ENCODE measurements at places on chromosomes 3 and 15.

DNA sequence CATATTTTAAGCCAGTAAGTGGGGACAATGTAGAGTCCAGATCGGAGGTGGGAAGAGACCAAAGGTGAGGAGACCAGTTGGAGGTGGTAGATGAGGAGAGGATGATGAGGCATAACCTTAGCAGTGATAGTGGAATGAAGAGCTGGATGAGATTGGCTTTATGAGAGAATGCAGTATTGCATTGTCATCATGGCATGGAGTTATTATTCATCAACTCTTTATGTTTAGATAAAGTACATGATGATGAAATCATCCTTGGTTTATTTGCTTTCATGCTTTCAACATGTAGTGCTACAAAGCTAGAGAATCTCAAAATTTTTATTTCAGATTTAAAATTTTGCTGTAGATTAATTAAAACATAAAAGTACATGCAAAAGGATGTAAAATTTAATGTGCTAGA lies 64.0 kb downstream of the PPM1L start:
- no peak for ATAC-seq

DNA sequence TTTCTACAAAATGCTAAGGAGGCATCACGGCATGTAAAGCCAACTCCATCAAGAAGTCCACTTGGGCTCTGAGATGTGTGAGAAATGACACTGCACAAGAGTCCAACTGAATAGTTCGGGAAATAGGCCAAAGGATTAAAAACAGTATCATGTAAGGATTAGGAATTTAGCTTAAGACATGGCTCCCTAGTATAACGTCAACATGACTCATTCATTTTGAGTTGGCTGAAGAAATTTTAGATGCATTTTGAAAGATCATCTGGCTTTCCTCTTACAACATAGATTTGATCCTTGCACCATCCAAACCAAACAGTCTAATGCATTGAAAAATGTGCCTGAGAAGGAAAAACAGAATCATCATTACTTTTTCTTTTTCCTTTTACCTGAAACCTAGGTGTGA lies 109.3 kb upstream of the MME start:
- ATAC-seq = peak; percentile 59

GRCh38 chr15:100853676-100854440 lies 25.8 kb upstream of the ALDH1A3 start:
- no peak for ATAC-seq

DNA sequence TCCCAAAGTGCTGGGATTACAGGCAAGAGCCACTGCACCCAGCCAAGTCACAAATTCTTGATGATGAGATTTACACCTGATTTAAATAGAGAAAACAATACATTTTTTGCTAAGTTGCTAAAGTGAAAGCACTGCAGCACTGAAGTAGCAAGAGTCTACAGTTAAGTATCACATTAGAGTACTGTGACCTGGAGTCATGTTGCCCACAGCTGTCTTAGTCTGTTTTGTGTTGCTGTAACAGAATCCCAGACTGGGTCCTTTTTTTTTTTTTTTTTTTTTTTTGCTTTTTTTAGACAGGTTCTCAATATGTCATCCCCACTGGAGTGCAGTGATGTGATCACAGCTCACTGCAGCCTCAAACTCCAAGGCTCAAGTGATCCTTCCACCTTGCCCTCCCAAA lies 23.2 kb upstream of the GNB4 start:
- peak; percentile 34 for ATAC-seq

DNA sequence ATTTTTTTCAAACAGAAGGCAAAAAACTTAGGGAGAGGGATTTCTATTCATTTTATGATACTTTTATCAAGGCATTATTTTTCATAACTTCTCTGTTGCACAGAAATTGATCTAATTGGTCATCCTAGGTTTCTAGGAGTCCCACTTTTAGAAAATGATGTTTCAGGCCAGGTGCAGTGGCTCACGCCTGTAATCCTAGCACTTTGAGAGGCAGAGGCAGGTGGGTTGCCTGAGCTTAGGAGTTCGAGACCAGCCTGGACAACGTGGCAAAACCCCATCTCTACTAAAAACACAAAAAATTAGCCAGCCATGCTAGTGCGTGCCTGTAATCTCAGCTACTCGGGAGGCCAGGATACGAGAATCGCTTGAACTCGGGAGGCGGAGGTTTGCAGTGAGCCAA lies 2.8 kb downstream of the LACTB start:
- ATAC-seq = no peak

DNA sequence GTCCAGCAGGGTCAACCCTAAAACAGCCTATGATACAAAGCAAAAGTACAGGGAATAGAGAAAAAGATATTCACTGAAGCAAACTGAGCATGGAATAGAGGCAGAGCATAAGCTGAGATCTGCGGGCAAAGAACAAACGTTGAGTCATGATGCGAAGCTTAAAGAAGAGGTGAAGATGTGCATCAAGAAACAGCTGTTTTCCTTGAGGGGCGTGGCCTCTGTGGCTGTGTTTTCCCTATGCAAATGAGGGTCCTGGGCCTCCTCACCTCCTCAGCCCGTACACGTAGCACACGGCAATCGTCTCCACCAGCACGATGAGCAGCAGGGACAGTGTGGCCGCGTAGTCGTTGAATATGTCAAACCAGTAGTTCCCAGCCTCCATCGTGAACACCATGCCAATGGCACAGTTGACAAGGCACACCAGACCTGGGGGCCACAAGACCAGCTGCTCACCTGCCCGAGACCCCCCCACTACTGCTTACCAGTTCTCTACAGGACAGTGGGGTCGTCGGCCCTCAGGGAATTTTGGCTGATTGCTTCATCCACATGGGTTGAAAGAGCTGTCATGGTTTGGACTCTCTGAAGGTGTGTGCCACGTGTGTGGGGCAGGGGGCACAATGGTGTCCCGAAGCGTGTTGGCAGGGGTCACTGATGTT lies 33.6 kb downstream of the SLC6A20 start:
- ATAC-seq = no peak

GRCh38 chr3:99783011-99783573 lies 34.6 kb upstream of the CMSS1 start:
- peak; percentile 72 for ATAC-seq

DNA sequence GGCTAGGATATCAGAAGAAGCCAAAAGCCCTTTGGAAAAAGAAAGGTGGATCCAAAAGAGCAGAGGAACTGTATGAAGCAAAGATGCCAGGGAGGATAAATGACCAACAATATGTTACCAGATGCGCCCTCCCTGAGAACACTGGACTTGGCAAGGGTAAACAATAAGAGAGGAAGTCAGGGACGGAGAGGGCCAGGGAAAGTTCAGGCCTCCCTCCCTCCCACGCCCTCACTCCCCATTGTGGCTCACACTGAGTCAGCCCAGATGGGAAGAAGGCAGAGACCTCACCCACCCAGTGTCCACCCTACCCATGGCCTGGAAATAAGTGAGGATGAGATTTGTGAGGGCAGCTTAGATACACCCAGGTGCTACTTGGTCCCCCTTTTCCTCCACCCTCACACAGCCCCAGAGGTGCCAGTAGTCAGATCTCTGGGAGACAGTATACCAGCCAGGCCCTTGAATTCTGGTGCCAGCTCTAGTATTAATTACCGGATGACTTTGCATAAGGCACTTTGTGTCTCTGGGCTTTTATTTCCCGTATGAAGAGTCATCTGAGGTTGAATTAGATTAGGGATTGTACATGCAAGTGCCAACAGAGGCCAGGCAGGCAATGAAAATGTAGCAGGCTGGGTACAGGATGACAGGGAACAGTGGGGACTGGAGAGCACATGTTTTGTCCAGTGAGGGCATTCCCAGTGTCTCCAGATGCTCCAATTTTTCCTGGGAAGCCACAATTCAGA lies 35.1 kb upstream of the FRMD4B start:
- peak; percentile 72 for ATAC-seq

DNA sequence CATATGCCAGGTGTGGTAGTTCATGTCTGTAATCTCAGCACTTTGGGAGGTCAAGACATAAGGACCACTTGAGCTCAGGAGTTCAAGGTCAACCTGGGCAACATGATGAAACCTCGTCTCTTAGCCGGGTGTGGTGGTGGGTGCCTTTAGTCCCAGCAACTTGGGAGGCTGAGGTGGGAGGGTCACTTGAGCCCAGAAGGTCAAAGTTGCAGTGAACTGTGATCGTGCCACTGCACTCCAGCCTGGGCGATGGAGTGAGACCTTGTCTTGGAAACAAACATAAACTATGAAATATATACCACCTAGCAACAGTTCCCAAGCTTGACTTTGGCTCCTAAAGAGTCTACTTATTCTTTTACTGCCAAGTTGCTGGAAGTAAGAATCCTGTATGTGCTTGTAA lies 30.9 kb downstream of the UBE3A start:
- no peak for ATAC-seq

DNA sequence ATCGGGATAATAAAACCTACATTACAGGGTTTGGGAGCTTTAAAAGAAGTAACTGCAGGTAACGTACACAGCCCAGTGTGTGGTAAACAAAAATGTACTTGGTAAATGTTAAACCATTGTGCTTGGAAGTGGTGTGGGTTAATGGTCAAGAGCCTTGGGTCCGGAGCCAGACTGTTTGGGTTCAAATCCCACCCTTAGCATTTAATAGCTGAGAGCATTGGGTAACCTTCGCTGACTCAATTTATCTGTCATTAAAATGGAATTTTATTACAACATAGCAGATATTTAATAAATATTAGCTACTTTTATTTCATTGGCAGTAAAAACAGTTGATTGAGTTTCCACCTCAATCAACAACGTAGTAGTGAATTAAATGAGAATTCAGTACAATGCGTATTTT lies 1.5 kb downstream of the FSTL1 start:
- ATAC-seq = no peak

- no peak for ATAC-seq
Observed at GRCh38 chr3:130755666-130756065, 9.0 kb upstream of the PIK3R4 start.

GRCh38 chr15:92452143-92452542 lies 58.5 kb downstream of the ST8SIA2 start:
- ATAC-seq = no peak

- ATAC-seq = no peak
Observed at GRCh38 chr3:187942658-187943241, 197.5 kb upstream of the BCL6 start.

DNA sequence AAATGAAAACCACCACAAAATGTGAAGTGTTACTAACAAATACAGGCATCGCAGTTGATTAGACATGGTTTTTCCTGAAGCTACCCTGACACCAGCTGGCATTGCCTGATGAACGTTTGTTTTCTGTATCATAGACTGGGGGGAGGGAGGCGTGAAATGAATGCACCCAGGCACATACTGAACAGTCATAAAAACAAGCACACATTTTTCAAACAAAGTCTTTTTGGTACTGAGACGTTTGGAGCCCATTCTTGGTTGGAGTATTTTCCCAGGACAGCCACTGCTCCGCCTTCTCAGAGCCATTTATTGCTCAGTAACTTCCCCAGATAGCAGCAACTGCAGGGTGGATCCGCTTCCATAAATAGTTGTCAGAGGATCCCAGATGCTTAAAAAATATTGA lies 52.4 kb downstream of the KLF13 start:
- ATAC-seq = no peak

DNA sequence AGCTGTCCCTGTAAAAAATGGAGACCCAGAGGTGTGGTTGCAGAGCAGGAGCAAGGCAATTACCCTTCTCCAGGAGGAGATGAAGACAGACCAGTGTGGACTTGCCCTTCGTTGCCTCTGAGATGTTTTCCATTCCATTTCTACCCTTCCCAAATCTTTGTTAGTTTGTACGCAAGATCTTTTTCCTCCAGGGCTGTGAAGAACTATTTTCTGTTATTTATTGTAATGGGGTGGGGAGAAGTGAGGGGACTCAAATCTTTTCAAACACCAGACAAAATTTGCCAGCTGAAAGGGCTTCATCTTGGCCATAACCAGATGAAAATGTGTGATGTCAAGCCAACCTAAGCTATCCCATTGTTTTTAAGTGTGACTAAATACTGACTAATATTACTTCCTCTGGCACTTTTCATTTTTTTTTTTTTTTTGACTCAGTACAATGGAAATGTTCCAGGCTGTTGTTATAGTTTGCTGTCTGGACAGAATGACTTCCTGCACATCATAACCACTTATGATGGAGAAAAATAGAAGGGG lies 271.3 kb upstream of the TPRG1 start:
- peak; percentile 78 for ATAC-seq

DNA sequence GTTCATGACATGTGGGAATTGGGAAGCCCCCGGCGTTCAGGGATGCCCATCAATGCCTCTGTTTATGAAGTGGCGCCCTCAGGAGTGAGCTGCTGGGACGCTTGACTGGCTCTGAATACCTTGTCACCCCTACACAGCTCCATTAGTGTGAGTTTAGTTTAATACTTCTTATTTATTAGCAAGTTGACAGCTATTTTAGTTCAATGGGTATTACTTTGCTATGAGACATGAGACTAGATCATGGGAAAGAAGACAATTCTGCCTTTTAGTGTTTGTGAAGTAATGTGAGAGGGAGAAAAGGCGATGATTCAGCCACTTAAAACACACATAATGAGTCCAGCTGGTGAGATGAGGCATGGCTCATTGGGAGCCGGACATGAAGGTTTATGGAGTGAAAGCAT lies 678.5 kb downstream of the NR2F2 start:
- no peak for ATAC-seq

- no peak for ATAC-seq
Observed at GRCh38 chr15:92116330-92116729, 262.8 kb downstream of the SLCO3A1 start.

GRCh38 chr3:12465836-12466225 lies 18.4 kb upstream of the TSEN2 start:
- no peak for ATAC-seq

DNA sequence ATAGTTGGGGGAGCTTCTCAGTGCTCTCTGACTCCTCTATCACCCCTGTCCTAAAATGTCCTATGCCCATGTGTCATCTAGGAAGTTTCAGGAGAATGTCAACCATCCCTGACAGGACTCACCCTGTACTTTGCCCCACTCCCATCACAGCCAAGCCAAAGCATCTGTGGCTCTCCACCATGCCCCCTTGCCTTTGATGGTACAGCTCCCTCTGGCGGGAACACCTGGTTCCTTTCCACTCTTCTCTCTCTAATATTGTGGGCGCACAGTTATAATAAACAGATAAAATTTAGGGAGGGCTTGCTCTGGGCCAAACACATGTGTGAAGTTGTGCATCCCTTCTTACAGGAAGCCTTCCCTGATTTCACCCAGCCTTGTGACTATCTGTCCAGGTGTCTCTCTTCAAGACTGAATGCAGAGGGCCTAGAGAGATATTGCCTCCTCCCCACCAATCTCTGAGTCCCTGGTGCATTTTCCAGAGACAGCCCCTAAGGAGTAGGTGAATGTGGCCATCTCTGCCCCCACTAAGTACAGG lies 62.8 kb downstream of the ISG20 start:
- peak; percentile 70 for ATAC-seq

DNA sequence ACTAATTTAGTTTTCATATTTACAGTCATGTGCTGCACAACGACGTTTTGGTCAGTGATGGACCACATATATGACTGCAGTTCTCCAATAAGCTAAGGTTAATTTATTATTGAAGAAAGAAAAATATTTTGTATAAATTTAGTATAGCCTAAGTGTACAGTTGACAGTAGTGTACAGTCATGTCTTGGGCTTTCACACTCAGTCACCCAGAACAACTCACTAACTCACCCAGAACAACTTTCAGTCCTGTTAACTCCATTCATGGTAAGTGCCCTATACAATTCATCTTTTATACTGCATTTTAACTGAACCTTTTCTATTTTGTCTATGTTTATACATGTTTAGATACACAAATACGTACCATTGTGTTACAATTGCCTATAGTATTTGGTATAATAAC lies 3.8 kb upstream of the GABRR3 start:
- ATAC-seq = peak; percentile 25

Measured in SK-N-SH treated with all-trans-retinoic acid at 6 μM for 48 hours (cell line).